ENCODE measurements at places on chromosomes 12 and 14.

DNA sequence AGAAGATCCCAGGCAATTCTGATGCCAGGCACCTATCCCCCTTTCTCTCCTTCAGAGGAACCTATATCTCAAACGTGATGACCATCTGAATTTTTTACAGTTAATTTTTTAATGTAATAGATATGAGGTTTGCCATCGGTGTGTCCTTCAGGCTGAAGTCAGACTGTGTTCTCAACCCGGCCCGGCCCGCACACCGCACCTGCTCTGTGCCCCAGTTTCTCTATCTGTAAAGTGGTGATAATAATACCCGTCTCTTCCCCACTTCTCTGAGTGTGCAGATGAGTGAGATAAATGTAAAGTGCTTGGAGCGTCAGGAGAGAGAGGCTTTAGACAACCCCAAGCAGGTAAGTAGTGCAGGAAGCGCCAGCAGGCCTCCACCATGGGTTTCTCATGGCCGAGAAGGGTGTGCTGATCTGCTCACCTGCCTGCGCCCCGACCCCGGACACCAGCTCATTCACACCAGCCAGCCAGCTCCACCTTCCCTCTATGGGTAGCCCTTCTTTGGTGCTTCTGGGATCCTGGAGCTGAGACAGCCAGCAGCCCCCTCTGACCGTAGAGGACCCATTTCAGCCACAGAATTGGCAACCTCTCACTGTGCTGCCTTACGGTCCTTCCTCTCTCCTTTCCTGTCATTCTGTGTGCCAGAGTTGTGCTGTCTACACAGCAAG, 80.0 kb downstream of the ZFP36L1 start:
- DNase-seq, result no peak

- no peak for DNase-seq
These were observed 53.4 kb downstream of the ELK3 start for GRCh38 chr12:96247563-96247962.

GRCh38 chr12:55280991-55281390, 15.4 kb downstream of the OR6C6 start:
- DNase-seq, result no peak

DNA sequence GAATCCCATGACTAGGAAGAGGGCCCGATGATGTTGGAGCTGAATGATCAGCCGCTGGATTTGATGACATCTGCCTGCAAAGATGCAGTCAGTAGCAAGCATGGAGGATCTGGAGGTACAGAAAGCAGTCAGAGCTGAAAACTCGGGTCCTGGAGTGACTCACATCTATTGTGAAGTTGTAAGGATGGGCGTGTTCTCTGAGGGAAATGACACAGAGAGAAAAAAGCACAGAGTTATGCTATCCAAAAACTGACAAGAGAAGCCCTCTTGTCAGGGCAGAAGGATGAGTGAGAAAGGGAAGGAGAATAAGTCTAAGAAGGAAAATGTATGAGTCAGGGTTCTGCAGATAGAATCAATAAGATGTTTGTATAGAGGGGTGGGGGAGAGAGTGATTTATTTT, 380.4 kb upstream of the CCDC196 start:
- no peak for DNase-seq

GRCh38 chr14:58617619-58618018, 20.1 kb upstream of the DACT1 start:
- no peak for DNase-seq
